ENCODE measurements at places on chromosomes 2 and 18. TPM values are rescaled to one million over a fixed set of nuclear protein-coding genes. Genes with fewer than 3 reads are reported as not detected.

The SERPINB7 gene
- total RNA-seq = not detected

The ANKAR gene
- total RNA-seq = 3.5 TPM

The ZC3H6 gene
- total RNA-seq = 17.6 TPM

The COX5B gene
- total RNA-seq = 233 TPM

The B3GNT2 gene
- total RNA-seq = 45.5 TPM

The ZNF521 gene
- total RNA-seq = not detected

The FAM110C gene
- total RNA-seq = 0.79 TPM

The AP1S3 gene
- 5.7 TPM for total RNA-seq

DNA sequence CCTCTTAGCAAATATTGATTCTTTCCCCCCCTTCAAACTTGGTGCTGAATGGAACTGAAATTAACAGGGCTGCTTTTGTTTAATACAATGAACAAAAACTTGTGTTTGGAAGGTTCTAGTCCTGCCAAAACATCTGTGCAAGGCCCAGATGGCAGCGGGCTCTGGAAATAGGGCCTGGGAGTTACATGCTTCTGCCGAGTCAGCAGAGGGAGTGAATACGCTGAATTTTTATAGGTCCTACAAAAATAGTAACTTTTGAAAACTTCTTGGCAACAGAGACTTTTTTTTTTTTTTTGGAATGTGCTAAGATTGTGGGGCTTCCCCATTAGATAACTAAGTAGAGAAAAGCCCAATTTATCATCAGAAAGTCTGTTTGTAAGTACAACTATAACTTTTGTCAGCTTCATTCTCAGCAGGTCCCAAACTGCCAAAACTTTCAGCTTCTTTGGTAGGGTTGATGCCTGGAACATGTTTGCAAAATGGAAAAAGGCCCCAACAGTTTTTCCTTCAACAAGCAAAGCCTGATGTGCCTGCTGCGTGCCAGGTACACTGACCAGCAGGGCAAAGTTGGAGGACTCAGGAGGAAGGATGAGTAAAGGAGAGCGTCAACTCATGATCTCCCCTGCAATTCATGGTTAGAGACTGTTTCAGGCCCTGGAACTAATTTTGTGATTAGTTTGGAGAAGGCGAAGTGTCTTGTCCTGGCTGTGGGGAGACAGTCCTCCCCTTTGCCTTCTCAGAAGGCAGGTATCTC, 45.1 kb upstream of the HDAC4 start:
- DNase-seq = no peak
- no peak overlapping the region for H3K4me3 ChIP-seq
- no peaks in the 10 kb centered on the region for H3K36me3 ChIP-seq
- H3K27ac ChIP-seq = no peak overlapping the region
- peaks cover 14% of the 10 kb centered on the region for H3K4me1 ChIP-seq

GRCh38 chr2:62672601-62673000, 32.9 kb upstream of the EHBP1 start:
- DNase-seq = no peak
- H3K4me3 ChIP-seq = no peak overlapping the region
- H3K27ac ChIP-seq = no peak overlapping the region
- no peaks in the 10 kb centered on the region for H3K4me1 ChIP-seq

DNA sequence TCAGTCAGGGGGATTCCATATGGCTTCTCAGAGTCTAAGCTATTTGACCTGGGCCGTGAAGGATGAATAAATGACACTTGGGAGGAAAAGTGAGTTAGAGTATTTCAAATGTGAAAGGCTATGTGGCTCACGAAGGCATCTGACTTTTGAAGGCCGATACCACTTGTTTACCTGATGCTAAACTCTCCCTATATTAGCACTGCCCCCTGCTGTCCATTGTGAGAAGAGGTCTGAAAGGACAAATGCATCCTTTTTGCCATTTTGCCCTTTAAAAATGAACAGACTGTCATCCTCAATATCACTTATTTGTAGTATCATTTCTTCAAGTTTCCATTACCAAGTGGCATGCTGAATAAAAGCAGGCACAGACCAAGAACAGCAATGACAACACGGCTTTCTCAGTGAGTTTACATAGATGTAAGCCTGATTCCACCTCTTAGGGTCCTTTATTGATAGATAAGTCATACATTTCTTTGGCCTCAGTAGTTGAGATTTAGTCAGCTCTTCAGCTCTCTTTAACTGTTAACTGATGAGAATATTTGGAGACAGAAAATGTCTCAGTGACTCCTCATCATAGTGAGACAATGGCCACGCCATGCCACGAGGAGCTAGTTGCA, 40.1 kb downstream of the DOCK10 start:
- peak; percentile 80 for DNase-seq
- H3K27ac ChIP-seq = peak overlapping the region; percentile 83
- peaks cover 83% of the 10 kb centered on the region for H3K4me1 ChIP-seq
- H3K27me3 ChIP-seq = no peaks in the 10 kb centered on the region
- no peak overlapping the region for H3K4me3 ChIP-seq

DNA sequence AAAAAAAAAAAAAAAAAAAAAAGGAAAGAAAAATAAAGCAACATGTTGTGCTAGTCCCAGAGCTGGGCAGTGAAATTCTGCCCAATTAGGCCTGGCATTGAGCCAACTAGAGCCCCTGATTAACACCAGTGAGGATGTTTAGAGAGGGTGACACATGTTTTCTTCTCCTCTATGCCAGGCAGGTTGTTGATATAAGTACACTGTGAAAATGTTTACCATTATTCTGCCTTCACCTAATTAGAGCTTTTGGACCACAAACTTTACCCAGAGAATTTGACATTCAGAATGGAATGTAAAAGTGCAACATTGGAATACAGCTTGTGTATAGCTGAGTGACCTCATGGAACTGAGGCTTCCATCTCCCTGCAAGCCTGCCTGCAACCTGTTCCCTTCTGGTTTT, 95.9 kb upstream of the MSH2 start:
- H3K27ac ChIP-seq = no peak overlapping the region
- no peaks in the 10 kb centered on the region for H3K4me1 ChIP-seq
- no peak overlapping the region for H3K4me3 ChIP-seq
- peaks cover 3% of the 10 kb centered on the region for H3K27me3 ChIP-seq
- DNase-seq = no peak

DNA sequence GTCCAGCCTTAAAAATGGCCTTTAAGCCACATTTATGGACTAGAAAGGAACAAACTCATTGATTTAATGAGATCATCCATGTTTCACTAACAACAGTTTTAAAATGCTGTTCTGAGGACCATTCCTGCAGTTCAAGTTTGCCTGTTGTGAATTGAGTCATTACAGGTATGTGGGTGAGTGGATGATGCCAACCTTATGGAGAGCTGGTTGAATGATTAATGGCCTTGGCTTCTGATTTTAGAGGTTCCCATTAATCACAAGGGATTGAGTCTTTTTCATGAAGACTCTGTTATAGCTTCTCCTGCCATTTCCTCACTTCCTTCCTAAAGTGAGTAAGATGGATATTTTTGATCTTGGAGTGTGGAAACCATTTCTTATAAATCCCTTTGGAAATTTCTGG, 459.8 kb upstream of the SLC14A2 start:
- no peaks in the 10 kb centered on the region for H3K4me1 ChIP-seq
- no peaks in the 10 kb centered on the region for H3K36me3 ChIP-seq
- no peak for DNase-seq
- no peak overlapping the region for H3K27ac ChIP-seq
- no peak overlapping the region for H3K4me3 ChIP-seq

DNA sequence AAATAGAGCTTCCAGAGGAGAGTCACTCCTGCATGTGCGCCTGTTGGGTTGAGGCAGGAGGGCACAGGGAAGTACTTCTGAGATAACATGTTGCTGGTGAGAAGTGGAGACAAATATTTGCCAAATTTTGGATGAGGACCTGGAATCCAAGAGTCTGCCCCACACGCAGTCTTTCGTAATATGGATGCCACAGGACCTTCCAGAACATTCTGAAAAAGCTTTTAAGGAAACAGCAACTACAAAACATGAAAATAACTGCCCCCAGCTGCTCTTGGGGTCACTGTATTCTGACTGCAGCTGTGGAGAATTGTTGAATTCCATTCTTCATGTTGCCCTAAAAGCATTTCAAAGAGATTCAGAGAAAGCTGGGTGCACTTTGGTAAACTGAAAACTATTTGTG, 227.5 kb downstream of the C1D start:
- H3K27me3 ChIP-seq = no peaks in the 10 kb centered on the region
- H3K27ac ChIP-seq = no peak overlapping the region
- H3K4me3 ChIP-seq = no peak overlapping the region
- no peaks in the 10 kb centered on the region for H3K4me1 ChIP-seq
- H3K36me3 ChIP-seq = no peaks in the 10 kb centered on the region

DNA sequence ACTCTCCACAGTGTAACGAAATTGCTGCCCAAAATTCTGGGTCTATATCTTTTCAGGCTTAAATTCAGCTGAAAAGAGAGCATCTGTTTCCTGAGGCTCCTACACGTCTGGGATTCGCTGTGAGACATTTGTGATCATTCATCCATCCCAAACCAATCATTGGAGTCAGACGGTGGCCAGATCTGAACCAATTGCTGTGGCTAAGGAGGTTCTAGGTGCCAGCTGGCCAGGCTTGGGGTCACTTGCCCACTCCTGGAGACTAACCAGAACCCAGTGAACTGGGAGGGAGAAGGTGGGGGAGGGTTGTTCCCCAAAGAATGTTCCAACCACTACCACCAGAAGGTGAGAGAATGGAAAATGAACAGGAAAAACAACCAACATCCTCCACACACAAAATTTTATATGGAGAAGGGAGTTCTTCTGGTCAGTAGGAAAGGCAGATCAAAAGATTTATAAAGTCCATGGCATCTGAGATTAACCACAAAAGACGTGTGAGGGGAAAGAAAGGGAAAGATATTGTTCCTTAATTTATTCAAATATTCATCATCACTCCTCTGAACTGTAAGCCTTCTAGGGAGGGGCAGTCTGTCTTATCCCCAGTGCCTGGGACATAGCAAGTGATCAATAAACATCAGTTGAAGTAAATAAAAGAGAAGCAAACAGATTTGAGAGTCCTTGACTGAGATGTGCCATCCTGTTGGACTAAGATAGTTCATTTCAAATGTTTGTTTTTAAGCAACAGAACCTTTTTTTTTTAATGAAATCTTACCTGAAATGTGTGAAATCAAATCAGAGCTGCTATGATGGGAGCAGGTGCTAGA, 3.0 kb upstream of the RTKN start:
- DNase-seq = no peak
- no peak overlapping the region for H3K4me3 ChIP-seq
- peaks cover 24% of the 10 kb centered on the region for H3K27me3 ChIP-seq
- peaks cover 9% of the 10 kb centered on the region for H3K4me1 ChIP-seq

GRCh38 chr2:232058931-232059330, 97.4 kb downstream of the DIS3L2 start:
- H3K36me3 ChIP-seq = peaks cover 9% of the 10 kb centered on the region
- H3K4me3 ChIP-seq = no peak overlapping the region

- no peaks in the 10 kb centered on the region for H3K36me3 ChIP-seq
- DNase-seq = no peak
- H3K27me3 ChIP-seq = peaks cover 3% of the 10 kb centered on the region
Measured at GRCh38 chr18:50862401-50862800, 16.5 kb upstream of the ME2 start.

- DNase-seq = peak; percentile 79
- peaks cover 7% of the 10 kb centered on the region for H3K36me3 ChIP-seq
- H3K4me3 ChIP-seq = peak overlapping the region; percentile 50
- no peaks in the 10 kb centered on the region for H3K27me3 ChIP-seq
- H3K27ac ChIP-seq = peak overlapping the region; percentile 95
Measured at GRCh38 chr2:96241900-96242611, 23.7 kb downstream of the TMEM127 start.

- H3K4me1 ChIP-seq = peaks cover 27% of the 10 kb centered on the region
- peaks cover 29% of the 10 kb centered on the region for H3K27me3 ChIP-seq
- H3K4me3 ChIP-seq = no peak overlapping the region
- H3K36me3 ChIP-seq = no peaks in the 10 kb centered on the region
- peak overlapping the region; percentile 28 for H3K27ac ChIP-seq
- peak; percentile 56 for DNase-seq
Measured at GRCh38 chr2:158191076-158191895, 89.6 kb downstream of the UPP2 start.

- peak overlapping the region; percentile 73 for H3K4me3 ChIP-seq
- no peak for DNase-seq
- no peak overlapping the region for H3K27ac ChIP-seq
- peaks cover 43% of the 10 kb centered on the region for H3K4me1 ChIP-seq
Measured at GRCh38 chr2:172095905-172096625, 6.6 kb downstream of the DLX2 start.

GRCh38 chr18:46243095-46243494, 138.9 kb downstream of the HAUS1 start:
- H3K36me3 ChIP-seq = peaks cover 24% of the 10 kb centered on the region
- H3K4me1 ChIP-seq = peaks cover 41% of the 10 kb centered on the region
- H3K27ac ChIP-seq = no peak overlapping the region
- H3K4me3 ChIP-seq = no peak overlapping the region

DNA sequence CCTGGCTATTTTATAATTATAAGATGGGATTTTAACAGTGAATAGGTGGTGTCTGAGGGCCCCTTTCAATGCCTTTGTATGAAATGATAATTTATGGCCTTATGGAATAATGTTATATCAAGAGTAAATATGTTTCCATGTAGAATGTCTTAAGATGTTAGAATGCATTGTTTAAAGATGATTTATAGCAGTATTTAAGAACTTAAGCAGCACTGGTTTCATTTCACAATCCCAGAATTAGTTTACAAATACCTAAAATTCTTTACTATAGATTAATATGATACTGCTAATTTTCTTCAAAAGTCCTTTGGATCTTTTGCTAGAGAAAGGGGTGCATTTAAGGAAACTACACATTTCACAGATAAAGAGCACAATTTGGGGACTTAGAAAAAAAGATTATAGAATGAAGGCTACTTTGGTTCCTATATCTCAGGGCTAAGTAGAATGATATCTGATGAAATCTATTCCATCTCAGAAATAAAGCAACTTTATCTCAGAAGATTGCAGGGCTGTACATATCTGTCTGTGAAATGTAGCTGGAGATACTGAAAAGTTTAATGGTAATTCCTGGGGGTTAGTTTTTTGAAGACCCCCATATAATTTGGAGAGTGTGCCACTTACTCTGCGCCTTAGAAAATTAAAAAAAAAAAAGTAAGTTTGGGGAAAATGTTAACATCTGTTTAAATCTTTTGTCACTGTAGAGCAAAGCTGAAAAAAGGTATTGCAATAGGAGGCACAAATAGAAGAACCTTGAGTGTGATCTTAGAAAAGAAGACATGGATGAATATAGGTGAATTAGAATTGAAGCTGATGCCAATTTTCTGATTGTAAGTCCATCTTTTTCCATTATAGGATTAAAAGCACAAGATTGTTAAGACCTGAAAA, 123.4 kb downstream of the GULP1 start:
- no peak for DNase-seq
- no peak overlapping the region for H3K27ac ChIP-seq
- H3K36me3 ChIP-seq = no peaks in the 10 kb centered on the region
- H3K4me1 ChIP-seq = no peaks in the 10 kb centered on the region
- no peak overlapping the region for H3K4me3 ChIP-seq

- no peak overlapping the region for H3K27ac ChIP-seq
- no peaks in the 10 kb centered on the region for H3K27me3 ChIP-seq
- peaks cover 12% of the 10 kb centered on the region for H3K4me1 ChIP-seq
- H3K36me3 ChIP-seq = peaks cover 1% of the 10 kb centered on the region
- no peak overlapping the region for H3K4me3 ChIP-seq
Measured at GRCh38 chr2:46632349-46632748, 153.0 kb downstream of the TMEM247 start.
